RKO (cell line): ENCODE measurements at places on chromosomes 2 and 18.

DNA sequence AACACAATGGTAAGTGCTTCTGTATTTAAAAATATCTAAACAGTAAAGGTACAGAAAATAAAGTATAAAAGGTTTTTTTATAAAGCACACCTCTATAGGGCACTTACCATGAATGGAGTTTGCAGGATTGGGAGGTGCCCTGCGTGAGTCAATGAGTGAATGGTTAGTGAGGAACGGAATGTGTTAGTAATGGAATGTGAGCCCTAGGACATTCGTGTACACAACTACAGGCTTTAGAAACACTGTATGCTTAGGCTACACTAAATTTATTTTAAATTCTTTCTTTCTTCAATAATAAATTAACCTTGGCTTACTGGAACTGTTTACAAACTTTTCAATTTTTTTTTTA is 337.9 kb upstream of the SLC39A10 start:
- peak; percentile 41 for DNase-seq

GRCh38 chr18:67766930-67767329 is 250.4 kb upstream of the DSEL start:
- peak; percentile 57 for DNase-seq

GRCh38 chr2:174839662-174840061 is 75.4 kb upstream of the CHRNA1 start:
- no peak for DNase-seq

DNA sequence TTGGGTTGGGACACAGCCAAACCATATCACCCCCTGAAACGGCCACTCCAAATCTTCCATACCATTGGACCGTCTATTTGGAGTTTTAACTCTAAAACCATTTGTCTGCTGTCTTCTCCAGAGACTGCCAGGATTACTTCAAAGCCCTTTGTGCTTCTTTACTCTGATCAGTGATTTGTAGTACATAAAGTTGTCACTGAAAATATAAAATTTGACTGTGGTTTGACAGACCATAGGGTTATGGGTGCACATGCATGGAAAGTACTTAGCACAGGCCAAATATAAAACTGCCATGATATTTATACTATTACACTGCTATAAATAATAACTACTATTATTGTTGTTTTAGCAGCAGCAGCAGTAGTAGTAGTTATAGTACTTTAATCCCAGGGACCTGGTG is 53.7 kb upstream of the AQP4 start:
- no peak for DNase-seq

- DNase-seq, result no peak
Measured at GRCh38 chr2:201021914-201022313, 49.6 kb downstream of the HYCC2 start.

DNA sequence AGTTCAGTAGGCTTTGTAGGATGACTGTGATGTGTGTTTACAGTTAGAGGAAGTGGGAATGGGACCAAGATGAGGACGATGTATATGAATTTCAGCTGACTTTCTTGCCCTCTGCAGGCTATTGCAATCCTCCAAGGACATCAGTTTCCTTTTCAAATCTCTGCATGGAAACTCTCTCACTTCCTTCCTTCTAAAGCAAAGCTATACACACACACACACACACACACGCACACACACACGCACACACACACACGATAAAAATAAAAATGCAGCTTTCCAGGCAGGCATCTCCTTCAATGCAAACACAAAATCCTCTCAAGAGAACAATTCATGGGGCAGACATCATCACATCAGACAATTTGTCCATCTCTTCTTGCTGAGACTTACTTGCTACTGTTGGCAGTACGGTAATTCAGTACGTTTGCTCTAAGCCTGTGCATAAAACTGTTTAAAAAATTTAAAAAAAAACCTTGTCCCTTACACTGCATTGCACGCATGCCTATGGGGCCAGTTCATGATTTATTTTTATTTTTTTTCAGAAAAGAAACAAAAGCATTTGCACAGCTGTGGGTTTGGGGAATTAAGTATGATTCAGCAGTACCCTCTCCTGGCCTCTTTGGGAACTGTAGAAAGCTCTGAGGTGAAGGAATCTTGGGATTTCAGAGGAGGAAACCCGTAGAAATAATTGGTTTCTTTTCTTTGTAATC is 27.1 kb upstream of the ICOS start:
- peak; percentile 45 for DNase-seq
